Naive B cell (primary cell): ENCODE measurements at places on chromosomes 7 and 10. TPM values are rescaled to one million over a fixed set of nuclear protein-coding genes. Genes with fewer than 3 reads are reported as not detected.

- no peak for DNase-seq
Observed at GRCh38 chr10:60222047-60222446, 167.6 kb downstream of the ANK3 start.

- no peak for DNase-seq
Observed at GRCh38 chr10:88592381-88592780, 5.8 kb downstream of the LIPJ start.

The PNLIPRP3 gene
- polyA plus RNA-seq: not detected

The MARVELD1 gene
- polyA plus RNA-seq: not detected

GRCh38 chr10:52011118-52011517 lies 303.0 kb upstream of the DKK1 start:
- DNase-seq: no peak

The TDRD1 gene
- not detected for polyA plus RNA-seq

- no peak for DNase-seq
Observed at GRCh38 chr7:138029941-138030340, 28.1 kb upstream of the CREB3L2 start.
